ENCODE measurements at places on chromosomes 16 and 17.

DNA sequence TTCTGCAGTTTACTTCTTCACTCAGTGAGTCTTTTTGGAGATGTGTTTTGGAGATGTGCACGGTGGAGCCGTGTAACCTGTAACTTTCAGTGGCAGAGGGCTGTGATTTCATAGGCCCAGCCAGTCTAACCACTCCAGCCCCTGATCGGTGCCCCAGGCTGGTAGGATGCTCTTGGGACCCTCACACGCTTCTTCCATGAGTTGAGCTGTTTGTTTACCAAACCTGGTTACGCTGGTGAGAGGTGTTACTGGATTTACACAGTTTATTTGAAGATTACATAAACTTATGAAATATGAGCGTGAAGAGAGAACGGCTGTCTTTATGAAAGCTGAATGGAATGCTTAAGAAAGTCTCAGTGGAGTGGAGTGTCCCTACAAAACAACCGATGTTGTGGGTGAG is 96.7 kb downstream of the CMIP start:
- no peak for DNase-seq

GRCh38 chr17:61007980-61008379 is 330.3 kb downstream of the BCAS3 start:
- no peak for DNase-seq

GRCh38 chr16:83633286-83633685 is 174.5 kb upstream of the HSBP1 start:
- DNase-seq: no peak

DNA sequence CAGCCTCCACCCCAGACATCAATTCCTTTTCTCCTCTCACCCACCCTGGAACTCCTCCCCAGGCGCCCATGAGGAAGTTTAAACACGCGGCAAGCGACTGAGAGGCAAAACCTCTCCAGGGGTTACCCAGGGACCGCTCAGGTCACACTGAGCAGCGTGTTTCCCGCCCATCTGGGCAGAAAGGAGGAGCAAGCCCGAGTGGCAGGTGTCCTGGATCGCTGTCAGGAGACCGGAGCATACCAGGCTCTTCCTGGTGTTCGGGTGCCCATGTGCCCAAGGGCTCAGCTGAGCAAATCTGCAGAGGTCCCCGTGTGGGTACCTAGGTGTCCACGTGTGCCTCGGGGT is 491 bp downstream of the SLC25A19 start:
- no peak for DNase-seq

DNA sequence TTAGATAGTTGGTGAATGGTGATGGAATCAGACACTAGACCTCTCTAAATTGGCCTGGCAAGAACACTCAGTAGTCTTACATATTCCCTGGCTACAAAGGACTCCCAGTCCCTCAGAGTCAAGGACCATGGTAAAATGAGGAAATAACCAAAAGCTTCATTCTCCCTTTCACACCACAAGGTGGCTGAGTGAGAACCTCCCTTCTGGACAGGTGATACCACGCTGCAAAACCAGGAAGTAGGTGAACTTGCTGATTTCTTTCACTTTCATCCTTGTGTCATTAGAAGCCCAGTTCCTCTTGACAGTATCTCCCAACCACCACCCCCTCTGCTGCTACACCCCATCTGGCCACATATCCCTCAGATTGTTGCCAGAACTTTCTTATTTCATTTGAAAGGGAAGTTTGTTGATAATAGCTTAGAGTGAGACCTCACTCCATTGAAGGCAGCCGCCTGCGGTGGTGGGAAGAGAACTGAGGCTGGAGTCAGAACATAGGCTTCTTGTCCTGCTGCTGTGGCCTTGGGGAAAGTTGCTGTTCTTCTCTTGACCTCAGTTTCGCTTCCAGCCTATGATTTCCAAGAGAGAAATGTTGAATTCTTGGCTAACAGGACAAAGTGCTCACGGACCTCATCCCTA is 290.6 kb upstream of the CCL2 start:
- DNase-seq: no peak

All from neuronal stem cell (in vitro differentiated cells).